ENCODE measurements at places on chromosomes 4 and X. TPM values are rescaled to one million over a fixed set of nuclear protein-coding genes. Genes with fewer than 3 reads are reported as not detected.
A peak's percentile ranks its signal among the peaks of the same experiment; 100 is the strongest.

- no peak for DNase-seq
Measured at GRCh38 chr4:30904215-30904555, 184.0 kb downstream of the PCDH7 start.

DNA sequence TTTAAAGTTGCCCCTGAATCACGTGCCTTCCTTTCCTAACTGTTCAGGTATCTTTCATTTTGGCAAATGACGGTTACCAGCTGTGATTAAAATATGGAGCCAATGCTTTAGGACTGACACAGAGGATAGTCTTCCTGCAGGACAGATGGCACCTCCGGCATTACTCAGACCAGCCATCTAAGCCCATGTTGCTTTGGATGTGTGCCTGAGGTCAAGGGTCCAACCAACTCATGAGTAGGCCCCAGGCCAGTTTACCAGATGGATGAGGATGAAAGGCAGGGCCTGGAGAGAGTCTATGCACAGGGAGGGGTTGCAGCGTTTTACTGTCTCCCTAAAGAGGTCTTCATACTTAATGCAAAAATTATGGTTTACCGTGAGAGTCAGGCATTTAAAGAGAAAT, 174.0 kb upstream of the GATB start:
- no peak for DNase-seq

DNA sequence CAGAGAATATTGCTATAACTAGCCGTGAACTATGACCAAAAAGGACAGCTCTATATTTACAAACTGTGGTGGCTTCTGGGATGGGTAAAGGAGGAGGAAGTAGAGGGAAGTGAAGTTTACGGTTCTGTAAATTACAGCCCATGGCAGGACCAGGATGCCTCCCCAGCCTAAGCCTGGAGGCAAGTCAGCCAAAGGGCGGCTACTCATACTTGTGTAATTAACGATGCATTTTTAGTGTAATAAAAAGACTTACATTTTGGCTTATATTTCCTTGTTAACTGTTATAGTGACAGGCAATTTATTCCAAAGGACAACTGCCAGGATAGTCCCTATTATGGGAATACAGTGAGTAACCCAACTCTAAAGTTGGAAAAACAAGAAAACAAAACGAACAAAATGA, 139.9 kb upstream of the OTUD4 start:
- no peak for DNase-seq

- DNase-seq = peak; percentile 57
Measured at GRCh38 chr4:13322681-13323101, 161.4 kb downstream of the RAB28 start.

DNA sequence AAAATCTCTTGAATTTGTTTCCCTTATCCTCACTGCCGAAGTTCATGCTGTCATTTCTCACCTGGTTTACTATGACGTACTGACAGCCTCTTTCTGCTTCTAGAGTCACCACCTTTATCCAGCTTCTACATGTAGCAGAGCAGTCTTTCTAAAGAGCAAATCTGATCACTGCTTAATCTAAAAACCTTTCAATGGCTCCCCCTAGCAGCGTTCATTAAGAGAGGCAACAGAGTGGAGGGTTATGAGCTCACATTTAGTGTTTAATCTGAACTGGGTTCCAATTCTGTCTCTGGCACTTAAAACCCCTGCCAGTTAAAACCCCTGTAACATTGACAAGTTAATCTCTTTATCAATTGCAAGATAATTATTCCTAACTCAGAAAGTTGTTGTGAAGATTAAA, 4.4 kb downstream of the RBPJ start:
- peak; percentile 52 for DNase-seq

- no peak for DNase-seq
Measured at GRCh38 chrX:4588466-4588865, 875.0 kb upstream of the PRKX start.

DNA sequence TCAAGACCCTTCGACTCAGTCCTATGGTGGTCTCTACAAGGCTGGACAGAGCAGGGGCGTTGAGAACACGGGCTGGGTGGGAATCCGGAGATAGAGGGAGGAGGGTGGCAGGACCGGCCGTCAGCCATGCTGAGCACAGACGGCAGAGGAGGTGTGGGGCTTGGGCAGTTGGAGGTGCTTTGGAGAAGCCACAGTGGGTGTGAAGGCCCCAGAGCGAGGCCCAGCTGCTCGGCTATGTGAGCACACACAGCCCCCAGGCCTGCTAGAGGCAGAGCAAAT, 4.2 kb downstream of the PDE6B start:
- no peak for DNase-seq

DNA sequence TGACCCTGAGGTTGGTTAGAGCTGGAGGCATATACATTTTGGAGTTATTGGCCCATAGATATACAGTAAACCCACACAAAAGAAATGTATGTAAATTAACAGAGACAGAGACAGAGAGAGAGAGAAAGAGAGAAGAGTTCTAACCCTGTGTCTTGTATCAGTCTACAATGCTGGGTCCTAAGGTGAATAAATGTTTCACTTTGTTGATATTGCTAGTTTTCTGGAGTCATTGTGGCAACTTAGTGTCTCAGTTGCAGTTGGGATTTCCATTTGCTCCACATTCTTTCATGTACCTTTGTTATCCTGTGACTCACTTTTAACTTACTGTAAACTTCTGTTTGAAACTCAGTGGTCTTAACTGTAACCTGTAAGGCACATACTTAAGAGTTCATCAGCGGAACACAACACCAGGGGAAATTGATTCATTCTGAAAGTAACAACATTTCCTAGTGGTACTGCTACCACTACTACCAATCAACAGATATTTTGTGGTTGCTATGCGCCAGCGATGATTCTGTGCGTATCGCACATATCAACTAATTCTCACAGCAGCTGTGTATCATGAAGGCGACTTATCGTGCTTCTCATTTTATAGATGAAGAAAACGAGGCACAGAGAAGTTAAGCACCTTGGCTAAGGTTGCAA, 38.5 kb upstream of the ETDA start:
- no peak for DNase-seq

- no peak for DNase-seq
Measured at GRCh38 chr4:45294464-45294863, 568.1 kb upstream of the GNPDA2 start.

DNA sequence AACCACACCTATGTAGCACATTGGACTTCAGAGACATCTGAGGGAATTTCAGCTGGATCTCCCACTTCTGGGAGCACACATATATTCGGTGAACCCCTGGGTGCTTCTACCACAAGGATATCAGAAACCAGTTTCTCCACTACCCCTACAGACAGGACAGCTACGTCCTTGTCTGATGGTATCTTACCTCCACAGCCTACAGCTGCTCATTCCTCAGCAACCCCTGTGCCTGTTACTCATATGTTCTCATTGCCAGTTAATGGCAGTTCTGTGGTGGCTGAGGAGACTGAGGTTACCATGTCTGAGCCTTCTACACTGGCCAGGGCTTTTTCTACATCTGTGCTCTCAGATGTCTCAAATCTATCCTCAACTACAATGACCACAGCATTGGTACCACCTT, 45.7 kb downstream of the ADGRG4 start:
- DNase-seq = no peak

GRCh38 chrX:49727847-49728246, 32.1 kb upstream of the PAGE1 start:
- DNase-seq = no peak

- DNase-seq = no peak
Measured at GRCh38 chr4:55004831-55005230, 120.6 kb downstream of the KDR start.

- DNase-seq = no peak
Measured at GRCh38 chrX:105179644-105180043, 40.9 kb downstream of the TEX13A start.

DNA sequence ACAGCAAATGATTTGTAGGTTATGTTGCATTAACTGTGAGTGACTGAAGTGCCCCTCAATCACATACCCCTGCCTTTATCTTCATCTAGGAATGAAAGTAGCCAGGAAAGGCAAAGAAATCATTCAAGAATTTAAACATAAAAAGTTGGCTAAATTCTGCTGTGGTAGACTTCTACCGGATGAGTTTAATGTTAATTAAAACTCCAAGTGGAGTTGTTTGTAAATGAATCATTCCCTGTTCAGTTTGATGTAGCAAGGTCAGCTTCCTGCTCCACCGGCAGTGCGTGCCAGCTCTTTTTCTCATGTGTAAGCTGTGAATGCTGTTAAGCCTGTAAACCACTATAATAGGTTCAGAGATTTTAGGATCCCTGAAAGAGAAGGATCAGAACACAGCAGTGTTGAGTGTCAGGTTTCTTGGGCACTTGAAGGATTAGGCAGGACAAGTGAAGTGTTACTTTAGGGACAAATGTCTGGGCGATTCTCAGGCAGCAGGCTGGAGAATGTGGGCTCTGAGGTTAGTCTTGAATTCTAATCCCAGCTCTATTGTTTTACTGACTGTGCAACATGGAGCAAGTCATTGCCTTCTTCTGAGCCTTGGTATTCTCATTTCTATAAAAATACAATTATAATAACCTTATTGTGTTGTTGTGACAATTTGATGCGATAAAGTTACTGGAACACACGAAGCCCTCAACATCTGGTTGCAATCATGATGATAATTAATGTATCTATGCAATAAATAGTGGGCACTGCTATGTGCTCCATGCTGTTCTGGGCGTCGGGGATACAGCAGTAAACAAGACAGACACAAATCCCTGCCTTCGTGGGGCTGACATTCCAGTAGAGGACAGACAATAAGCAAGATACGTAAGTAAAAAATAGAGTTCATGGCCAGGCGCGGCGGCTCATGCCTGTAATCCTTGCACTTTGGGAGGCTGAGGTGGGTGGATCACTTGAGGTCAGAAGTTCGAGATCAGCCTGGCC, 112.0 kb downstream of the SHROOM3 start:
- DNase-seq = peak; percentile 98

DNA sequence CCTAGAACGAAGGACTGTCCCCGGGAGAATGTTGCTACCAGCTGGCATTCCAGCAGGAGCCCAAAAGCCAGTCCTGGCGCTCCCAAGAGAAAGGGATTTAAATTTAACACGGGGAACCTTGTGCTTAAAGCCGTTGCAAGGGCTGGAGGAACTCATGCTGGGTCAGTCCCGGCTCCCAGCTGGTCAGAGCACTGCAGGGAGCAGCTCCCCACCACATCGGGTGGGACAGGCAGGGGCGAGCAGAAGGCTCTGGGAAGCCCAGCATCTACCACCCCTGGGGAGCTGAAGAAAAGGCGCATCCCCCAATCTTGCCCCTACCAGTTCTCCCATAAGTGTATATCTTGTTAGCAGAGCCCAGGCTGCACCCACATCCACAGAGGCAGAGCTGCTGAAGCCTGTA, 15.7 kb downstream of the CFAP99 start:
- DNase-seq = no peak

CXorf38 gene
- 36.6 TPM for total RNA-seq

RNF150 gene
- 15.5 TPM for total RNA-seq

IBSP gene
- total RNA-seq = not detected

FIP1L1 gene
- total RNA-seq = 60.8 TPM

CRMP1 gene
- total RNA-seq = 0.25 TPM

CCDC120 gene
- total RNA-seq = 1.9 TPM

BMPR1B gene
- 6.5 TPM for total RNA-seq

HMX1 gene
- total RNA-seq = not detected

KLHL15 gene
- 15.1 TPM for total RNA-seq

ETDA gene
- total RNA-seq = not detected

PPAT gene
- total RNA-seq = 39.2 TPM
